ENCODE measurements at places on chromosomes 3 and 15.

- no peak for DNase-seq
Observed at GRCh38 chr15:86163816-86164215, 84.1 kb downstream of the AGBL1 start.

DNA sequence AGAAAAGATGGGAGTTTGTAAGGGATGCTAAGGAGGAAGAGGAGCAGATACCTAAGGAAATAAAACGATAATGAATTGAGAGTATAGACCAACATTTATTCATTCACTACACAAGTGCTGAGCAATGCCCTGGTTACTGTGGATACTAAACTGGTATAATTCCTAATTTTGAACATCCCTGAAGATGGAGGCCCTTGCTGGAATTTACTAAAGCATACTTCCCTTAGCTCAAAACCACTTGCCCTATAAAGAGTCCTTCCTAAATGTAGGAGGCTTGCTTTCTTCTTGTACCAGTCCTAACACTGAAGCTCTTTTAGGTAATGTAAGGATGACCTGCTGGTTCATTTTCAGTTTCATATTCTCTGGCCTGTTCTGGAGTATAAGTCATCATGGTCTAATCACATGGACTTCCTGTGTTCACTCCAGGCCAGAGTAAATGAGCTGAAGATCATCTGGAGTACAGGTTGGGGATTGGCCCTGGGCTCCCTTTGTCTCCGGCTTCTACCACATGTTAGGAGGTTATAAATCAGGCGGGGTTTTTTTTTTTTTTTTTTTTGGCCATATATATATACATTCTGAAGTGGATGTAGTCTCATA, 40.1 kb upstream of the MTMR10 start:
- DNase-seq: no peak

DNA sequence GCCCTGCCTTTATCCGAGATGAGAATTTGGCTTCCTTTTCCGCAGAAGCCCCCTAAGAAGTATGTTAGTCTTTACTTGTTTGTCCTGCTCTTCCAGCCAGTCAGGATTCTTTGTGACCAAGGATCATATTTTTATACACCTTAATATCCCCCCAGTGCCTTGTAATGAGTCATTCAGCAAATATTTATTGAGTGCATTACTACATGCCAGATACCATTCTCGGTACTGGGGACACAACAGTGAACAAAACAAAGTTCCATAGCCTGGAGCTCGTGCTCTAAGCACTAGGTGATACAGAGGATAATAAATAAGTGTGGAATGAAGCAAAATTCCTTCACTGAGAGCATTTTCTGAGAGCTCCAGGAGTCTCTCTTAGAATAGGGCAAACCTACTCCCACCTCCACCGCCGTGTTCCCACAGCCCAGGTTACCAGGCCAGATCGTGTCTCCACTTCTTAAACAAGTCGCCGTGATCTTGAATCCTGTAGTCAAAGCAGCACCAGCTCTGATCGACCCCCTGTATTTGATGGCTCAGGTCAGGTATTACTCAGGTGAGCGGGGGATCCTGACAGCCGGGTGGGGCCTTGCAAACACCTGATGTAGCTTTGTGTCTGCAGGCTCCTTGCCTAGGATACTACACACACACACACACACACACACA, 18.5 kb downstream of the TTC21A start:
- DNase-seq: no peak

- DNase-seq: no peak
Observed at GRCh38 chr15:56019060-56019793, 25.8 kb upstream of the NEDD4 start.

DNA sequence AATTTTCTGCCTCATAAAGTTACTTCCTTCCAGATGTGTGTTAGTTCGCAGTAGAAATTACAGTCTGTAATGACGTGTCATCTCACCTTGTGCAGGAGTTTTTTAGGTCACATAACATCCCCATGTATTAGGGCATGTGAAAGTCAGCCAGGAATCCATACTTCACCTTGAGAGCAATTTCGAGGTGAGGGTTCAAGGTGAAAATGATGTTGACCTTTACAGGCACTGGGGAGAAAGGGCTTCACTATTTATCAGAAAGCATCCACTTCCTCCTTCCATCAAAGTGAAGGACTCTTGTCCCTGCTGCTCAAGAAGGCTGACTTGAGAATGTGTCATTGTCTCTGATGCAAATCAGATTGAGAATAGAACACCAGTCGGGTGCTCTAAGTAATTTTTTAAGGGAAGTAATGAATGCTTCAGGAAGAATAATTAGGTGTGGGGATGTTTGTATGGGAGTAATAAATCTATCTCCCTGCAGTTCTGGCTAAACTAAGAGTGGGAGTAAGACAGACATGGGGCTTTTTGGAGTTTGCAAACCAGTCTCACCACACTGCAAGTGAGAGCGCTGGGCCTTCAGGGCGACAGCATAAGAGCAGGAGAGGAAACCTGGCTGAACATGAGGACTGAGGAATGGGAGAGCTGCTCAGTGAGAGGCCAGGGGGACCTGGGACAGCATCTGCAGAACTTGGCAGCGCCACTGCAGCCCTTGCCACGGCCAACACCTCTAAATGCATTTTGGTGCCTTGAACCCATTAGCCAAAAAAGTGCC, 85.9 kb upstream of the IL12A start:
- DNase-seq: no peak

- no peak for DNase-seq
Observed at GRCh38 chr3:156016902-156017301, 103.5 kb upstream of the KCNAB1 start.

DNA sequence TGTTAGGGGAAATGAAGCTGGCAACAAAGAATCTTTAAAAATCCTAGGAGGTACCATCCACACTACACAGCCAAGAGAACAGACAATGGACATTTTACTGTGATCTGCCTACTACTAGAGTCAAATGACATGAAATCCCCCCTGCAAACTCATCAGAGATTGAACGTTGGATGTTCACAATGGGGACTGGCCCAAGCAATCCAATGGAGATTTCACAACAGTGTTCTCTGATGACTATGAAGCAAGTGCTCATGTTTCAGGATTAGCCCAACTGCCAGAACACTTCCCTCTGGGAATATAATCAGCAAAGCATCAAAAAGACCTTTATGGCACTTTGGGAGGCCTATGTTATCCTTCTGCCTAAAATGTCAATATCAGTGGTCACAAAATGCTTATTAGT, 97.8 kb downstream of the IGSF11 start:
- no peak for DNase-seq

DNA sequence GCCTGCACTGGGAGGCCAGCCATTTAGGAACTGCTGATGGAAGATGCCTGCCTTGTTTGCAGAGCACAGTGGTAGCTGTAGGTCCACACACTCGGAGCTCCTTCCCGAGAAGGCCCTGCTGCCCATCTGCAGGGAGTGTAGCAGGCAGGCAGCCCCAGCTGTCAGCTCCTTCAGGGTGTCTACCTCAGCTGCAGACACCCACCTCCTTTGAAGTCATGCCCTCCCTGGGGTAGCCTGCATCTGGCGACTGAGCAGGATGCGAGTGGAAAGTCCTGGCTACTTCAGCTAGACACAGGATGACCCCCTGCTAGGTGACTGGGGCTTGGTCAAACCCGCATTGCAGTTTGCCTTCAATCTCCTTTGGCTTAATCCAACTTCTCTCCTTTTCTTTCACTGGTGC, 93.2 kb upstream of the TLE3 start:
- DNase-seq: no peak

DNA sequence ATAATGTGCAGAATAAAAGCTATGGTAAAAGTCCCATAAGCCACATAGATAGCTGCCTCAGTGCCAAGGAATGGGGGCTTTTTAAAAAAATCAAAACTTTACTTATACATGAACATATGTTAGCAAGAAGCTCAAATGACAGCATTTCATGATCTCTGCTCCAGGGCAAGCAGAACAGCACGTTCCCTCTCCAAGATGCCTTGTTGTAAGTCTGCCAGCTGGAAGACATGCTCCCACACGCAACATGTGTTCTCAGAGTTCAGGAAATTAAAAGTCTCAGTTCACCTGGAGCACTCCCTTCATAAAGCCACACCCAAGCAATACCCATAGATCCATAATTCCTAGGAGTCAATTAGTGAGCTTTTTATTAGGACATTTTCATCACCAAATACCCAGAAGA, 52.2 kb downstream of the ABI3BP start:
- DNase-seq: no peak

DNA sequence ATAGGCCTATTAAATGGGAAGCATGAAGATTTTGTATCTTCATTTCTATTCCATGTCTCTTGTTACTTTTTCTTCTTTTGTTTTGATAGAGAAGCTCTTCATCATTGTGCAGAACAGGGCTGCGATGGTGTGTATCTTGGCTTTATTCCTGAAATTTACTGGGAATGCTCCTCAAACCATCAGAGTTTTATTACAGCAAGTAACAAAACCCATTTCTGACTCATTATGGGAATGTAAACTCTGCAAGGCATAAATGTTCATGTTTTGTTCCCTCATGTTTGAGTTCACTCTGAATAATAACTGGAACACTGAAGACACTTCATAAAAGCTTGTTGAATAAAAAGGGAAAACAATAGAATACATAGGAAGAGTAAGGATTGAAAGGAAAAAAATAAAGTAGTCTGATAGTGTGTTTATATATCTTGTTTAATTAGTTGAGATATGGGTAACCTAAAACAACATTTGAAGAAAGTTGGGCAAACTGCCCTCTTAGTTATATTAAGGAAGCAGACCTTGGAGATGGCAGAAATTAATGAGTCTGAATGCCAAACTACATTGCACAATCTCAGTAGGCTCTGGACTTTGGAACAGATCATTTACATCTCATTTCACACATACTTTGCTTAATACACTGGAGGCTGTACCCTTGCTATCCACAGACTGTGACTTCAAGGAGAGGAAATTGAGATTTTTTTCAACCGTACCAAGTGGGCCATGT, 521.5 kb downstream of the GRM7 start:
- no peak for DNase-seq
